ENCODE measurements at places on chromosomes 16 and 17.

DNA sequence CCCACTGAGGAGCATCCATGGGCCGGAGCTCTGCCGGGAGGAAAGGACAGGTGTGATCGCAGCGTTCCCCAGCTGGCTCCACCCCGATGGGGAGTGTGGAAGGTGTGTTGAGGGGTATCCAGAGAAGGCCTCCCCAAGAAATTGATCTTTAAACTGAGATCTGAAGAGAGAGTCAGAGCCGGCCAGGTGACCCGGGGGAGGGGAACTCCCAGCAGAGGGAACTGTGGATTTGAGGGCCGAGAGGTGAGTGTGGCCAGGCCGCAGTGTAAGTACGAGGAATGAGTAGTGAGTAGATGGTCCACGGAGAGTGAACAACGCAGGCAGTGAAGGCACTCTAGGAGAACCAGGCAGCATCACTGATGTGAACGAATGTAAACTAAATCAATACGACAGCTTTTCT is 80.2 kb downstream of the RPTOR start:
- no peaks in the 10 kb centered on the region for H3K4me1 ChIP-seq
- H3K4me3 ChIP-seq = no peak overlapping the region
- no peaks in the 10 kb centered on the region for H3K27me3 ChIP-seq
- H3K36me3 ChIP-seq = peaks cover 6% of the 10 kb centered on the region
- H3K27ac ChIP-seq = no peak overlapping the region

- no peaks in the 10 kb centered on the region for H3K27me3 ChIP-seq
- H3K4me1 ChIP-seq = no peaks in the 10 kb centered on the region
- no peaks in the 10 kb centered on the region for H3K36me3 ChIP-seq
- no peak overlapping the region for H3K27ac ChIP-seq
- no peak overlapping the region for H3K4me3 ChIP-seq
Observed at GRCh38 chr17:70563281-70563820, 394.0 kb downstream of the KCNJ2 start.

- no peak overlapping the region for H3K27ac ChIP-seq
- H3K4me1 ChIP-seq = no peaks in the 10 kb centered on the region
- H3K27me3 ChIP-seq = no peaks in the 10 kb centered on the region
- peak; percentile 29 for DNase-seq
- peaks cover 4% of the 10 kb centered on the region for H3K36me3 ChIP-seq
- no peak overlapping the region for H3K4me3 ChIP-seq
Observed at GRCh38 chr17:66779237-66779606, 55.7 kb upstream of the CACNG5 start.

DNA sequence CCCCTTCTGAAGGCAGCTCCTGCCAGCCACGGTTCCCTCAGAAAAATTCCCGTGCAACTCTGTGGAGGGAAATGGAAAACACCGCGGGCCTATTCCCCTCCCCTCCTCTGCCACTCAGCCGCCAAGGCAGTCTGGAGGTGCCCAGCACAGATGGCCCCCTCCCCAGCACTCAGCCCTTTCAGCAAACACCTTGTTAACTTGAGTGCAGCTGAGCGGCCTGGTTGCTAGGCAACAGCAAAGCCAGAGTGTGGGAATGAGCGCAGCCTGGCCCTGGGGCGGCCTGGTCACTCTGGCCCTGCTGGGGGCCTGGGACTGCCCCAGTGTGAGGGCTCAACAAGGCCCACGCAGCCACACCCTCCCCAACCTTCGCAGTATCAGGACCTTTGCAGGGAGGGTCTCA is 32.8 kb downstream of the CACNA1G start:
- no peak overlapping the region for H3K4me3 ChIP-seq
- no peaks in the 10 kb centered on the region for H3K27me3 ChIP-seq
- H3K4me1 ChIP-seq = peaks cover 14% of the 10 kb centered on the region
- H3K27ac ChIP-seq = no peak overlapping the region

Measured in suprapubic skin (tissue), 4 donors.